ENCODE measurements at places on chromosomes 5 and 9.

- no peak for DNase-seq
Observed at GRCh38 chr5:107068782-107069181, 602.0 kb downstream of the EFNA5 start.

- no peak for DNase-seq
Observed at GRCh38 chr5:88644676-88645075, 238.3 kb downstream of the MEF2C start.

DNA sequence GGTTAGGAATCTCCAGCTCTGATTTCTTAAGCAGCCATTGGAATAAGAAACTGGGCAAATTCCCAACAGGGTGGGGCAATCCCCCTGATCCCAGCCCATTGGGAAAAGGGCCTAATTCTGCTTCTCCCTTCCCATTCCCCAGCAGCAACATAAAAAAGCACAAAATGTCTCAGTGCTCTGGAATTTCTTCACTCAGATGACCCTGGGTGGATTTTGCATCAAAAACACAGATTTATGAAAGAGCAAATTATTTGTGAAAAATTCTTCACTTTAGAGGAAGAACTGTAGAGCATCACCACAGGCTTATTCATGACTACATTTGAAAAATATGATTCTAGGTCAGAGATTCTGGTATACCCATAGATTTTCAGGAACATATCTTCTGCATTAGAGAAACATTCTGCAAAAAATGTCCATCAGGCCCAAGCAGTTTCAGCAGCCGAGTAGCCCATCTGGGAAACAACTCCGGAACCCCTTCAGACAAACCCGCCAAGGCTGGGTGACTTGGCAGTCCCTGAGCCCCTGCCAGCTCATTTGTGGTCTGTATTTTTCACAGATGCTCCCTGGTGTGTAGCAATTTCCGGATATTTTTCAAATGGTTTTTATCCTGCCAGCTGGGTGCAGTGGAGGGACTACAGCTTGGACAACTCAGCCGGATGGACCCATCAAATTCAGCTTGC lies 102.1 kb upstream of the RANBP3L start:
- DNase-seq: no peak

- no peak for DNase-seq
Observed at GRCh38 chr9:27703216-27703980, 130.1 kb upstream of the C9orf72 start.

- no peak for DNase-seq
Observed at GRCh38 chr9:123656565-123656964, 273.4 kb downstream of the DENND1A start.

GRCh38 chr9:138020120-138020794 lies 142.7 kb downstream of the CACNA1B start:
- no peak for DNase-seq

DNA sequence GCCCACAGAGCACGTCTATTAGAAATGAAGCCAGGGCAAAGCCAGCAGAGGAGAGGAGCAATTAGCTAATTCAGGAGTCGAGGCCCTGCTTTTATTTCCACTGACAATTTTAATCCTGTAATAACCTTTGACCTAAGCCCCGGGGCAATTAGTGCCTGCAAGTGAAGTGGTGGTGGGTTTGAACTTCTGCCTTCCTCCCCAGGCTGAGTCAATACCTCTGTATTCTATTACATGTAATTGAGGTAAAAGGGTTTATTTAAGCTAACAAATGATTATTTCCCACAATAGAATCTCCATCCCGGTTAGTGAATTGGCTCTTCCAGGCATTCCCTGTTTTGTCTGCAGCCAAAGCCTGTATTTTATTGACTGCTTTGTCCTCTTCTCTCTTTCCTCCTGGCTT lies 49.9 kb downstream of the FGF18 start:
- no peak for DNase-seq

- no peak for DNase-seq
Observed at GRCh38 chr5:20286512-20286911, 298.5 kb upstream of the CDH18 start.

- no peak for DNase-seq
Observed at GRCh38 chr5:73709536-73710129, 83.6 kb downstream of the ARHGEF28 start.

GRCh38 chr5:144060598-144060997 lies 109.9 kb downstream of the YIPF5 start:
- DNase-seq: no peak

GRCh38 chr9:127395497-127396252 lies 1.3 kb upstream of the SLC2A8 start:
- DNase-seq: no peak

GRCh38 chr9:91147079-91147708 lies 214.5 kb downstream of the AUH start:
- DNase-seq: no peak

DNA sequence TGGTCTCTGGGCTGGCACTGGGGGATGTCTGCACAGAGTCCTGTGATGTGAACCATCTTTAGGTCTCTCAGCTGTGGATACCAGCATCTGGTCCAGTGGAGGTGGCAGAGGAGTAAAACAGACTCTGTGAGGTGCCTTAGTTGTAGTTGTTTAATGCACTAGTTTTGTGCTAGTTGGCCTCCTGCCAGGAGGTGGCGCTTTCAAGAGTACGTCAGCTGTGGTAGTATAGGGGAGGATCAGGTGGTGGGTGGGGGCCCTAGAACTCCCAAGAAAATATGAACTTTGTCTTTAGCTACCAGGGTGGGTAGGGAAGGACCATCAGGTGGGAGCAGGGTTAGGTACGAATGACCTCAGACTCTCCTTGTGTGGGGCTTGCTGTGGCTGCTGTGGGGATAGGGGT lies 197.1 kb downstream of the TMC1 start:
- DNase-seq: no peak

DNA sequence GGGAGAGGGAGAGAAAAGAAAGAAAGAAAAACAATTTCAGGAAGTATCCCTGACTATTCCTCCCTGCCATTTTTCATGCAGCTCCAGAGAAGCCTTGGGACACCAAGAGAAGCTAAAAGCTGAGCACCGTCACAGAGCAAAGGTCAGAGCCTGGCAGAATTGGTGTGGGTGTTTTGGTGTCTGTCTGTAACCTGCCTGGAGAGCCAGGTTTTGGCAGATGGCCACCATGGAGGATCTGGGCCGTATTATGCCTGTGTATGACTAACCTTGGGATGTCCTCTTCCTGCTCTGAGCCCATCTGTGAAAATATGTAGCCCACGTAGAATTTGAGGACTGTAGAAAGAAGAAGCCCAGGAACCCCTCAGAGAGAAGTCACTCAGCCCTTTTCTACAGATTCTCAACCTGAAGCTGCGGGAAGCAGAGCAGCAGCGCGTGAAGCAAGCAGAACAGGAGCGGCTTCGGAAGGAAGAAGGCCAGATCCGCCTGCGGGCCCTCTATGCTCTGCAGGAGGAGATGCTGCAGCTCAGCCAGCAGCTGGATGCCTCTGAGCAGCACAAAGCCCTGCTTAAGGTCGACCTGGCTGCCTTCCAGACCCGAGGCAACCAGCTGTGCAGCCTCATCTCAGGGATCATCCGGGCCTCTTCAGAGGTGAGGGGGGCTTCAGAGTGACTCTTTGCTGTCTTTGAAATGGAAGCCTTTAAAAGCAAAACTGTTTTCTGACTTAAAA lies 18.8 kb downstream of the GLE1 start:
- no peak for DNase-seq

GRCh38 chr9:83280790-83281189 lies 217.8 kb upstream of the RASEF start:
- no peak for DNase-seq

DNA sequence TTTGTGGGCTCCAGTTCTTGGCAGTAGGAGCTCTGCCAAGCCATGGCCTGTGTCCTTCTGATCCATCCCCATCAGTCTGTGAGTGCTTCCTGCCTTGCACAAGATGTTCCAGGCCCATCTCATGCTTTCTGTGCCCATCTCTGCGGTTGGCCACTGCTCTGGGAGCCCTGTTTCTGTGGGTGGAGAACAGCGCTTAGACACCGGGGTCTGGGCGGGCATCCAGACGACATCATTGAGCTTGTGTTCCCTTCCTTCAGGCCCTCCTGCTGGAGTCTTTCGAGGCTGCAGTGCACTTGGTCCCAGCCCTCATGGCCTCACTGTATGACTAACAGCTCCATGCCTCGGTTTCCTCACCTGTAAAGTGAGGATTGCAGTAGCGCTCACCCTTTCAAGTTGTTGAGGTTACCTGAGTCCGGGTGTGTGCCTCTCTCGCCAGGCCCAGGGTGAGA lies 14.9 kb upstream of the CARD19 start:
- DNase-seq: no peak

GRCh38 chr5:130605234-130605633 lies 559.8 kb downstream of the HINT1 start:
- no peak for DNase-seq

GRCh38 chr9:83484990-83485389 lies 53.2 kb downstream of the FRMD3 start:
- DNase-seq: no peak

DNA sequence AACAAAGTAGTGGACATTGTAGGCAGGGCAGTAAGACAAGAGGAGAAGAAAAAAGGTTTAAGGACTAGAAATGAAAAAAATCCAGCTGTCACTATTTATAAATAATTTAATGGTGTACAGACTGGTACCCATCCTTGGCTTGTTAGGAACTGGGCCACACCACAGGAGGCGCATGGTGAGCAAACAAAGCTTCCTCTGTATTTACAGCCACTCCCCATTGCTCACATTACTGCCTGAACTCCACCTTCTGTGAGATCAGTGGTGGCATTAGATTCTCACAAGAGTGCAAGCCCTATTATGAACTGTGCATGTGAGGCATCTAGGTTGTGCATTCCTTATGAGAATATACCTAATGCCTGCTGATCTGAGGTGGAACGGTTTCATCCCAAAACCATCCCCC lies 62.6 kb upstream of the DMAC1 start:
- no peak for DNase-seq

DNA sequence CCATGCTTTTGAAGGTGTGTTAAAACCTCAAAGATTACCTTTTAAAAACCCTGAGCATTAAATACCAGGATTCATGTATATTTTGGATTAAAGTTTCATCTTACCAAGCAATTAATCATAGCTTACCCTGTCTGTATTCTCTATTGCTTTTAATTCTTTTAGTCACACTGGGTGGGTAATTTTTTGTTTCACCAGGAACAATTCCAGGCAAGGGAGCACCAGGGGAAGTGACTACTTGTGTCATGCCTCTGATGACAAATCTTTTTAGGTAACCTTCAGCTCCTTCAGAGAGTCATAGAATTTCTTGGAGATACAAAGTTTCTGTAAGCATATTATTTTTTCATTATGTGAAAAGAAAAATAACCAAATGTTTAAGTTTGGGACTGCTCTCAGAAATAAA lies 33.4 kb upstream of the ANXA1 start:
- no peak for DNase-seq

All from CD4-positive, alpha-beta T cell treated with Interleukin-1 beta for 1 hour (primary cell).